ENCODE measurements at places on chromosomes 6 and 20.

DNA sequence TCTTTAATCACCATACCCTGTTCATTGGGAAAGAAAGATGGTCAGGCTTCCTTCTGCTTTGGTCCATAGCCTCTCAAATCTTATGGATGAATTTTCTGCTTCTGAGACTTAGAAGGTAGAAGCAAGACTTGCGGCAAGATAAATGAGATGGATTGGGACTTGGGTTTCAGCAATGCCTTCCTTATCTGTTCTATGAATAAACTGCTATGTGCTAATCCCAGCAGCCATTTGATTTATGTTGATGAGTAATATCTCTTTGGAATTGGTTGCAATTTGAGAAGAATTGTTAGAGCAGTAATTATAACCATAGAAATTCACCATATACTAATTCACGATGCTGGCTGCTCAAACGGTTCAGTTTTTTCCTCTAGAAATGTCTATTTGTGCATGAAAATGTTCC, 48.3 kb downstream of the TXLNB start:
- DNase-seq: no peak

DNA sequence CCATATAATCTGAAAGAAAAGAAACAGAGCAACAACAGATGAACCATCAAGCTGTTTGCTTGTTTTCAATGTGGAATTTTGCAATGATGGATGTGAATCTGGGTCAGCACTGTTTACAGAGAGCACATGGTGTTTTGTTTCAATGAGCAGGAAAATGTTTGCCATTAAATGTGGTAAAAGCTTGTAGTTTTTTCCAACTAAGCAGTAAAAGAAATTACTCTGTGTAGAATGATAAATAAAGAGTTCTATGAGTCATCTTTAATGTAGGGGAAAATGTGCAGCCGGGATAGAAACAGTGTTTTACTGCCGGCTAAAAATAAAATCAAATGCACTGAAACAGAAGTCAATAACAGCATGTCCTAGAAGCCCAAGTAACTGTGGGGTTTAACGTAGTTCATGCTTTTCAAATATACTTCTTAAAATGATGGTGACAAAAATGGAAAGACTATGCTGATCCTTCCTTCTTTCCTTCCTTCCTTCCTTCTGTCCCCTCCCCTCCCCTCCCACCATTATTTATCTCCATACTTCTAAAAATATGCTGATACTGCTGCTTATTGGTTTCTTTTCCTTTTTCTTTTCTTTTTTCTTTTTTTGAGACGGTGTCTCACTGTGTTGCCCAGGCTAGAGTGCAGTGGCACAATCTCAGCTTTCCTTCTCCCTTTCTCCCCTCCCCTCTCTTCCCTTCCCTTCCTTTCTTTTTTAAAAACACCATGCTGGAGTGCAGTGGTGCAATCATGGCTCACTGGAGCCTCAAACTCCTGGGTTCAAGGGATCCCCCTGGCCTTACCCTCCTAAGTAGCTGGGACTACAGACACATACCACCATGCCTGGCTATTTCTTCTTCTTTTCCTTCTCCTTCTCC, 6.3 kb upstream of the NAA20 start:
- DNase-seq: no peak

DNA sequence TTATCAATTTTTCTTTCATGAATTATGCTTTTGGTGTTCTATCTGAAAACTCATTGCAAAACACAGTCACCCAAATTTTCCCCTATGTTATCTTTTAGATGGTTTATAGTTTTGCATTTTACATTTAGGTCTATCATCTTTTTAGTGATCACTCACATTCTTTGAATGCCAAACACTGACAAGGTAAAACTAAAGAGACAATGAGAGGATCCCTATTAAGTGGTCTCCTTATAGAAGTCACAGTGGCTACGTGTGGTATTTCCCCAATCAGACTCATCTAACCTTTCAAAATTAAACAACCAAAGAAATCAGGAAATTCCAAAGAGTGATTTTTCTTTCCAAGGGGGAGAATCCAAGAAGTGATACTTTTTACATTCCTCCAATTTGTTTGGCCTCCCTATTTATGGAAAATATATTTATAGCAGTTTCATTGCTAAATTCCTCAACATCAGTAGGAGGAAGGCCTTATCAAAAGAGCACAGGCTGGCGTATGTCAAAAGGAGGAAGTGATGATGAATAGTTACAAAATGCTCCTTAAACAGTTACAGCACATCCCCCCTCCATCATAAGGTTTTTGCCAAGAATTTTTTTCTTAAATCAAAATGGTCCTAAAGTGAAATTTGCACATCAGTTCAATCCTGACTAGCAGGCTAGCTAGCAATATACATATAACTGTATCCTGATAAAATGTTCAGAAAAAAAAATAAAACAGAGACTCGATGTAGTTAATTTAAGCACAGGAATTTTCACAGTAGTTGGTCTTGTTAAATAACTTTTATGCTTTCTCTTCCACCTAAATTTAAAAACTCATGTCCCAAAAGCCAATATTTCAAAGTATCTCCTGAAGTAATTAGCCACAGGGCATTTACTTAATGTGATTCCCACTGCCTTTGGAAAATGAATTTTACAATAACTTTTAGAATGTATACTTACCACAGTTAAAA, 76.2 kb upstream of the IPCEF1 start:
- no peak for DNase-seq

DNA sequence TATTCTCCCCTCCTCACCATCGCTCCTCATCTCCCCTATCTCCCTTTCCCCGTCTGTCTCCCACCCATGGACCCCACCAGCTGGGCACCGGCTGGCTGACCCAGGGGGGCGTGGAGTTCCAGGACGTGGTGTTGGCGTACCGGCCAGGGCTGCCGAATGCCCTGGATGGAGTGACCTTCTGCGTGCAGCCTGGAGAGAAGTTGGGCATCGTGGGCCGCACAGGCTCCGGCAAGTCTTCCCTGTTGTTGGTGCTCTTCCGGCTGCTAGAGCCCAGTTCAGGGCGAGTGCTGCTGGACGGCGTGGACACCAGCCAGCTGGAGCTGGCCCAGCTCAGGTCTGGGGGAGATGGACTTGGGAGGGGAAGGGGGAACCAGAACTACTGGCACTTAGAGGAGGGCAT, 7.7 kb downstream of the DLK2 start:
- DNase-seq: no peak

DNA sequence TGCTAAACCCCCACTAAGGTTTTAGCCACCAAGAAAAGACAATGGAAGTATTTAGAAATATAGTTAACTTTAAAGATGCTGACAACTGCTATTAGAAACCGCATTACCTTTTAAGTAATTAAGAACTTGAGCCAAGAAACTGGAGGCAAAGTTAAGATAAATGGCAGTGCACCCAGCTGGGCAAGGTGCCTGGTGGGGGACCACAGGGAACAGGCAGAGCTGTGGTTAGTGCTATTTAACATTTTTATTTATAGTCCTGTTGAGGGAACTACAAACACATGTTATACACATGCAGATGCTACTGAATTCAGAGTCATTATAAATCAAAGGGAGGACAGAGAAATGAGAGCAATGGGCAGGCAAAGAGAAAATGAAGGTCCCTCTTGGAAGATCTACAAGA, 447.9 kb downstream of the TFAP2B start:
- DNase-seq: no peak

DNA sequence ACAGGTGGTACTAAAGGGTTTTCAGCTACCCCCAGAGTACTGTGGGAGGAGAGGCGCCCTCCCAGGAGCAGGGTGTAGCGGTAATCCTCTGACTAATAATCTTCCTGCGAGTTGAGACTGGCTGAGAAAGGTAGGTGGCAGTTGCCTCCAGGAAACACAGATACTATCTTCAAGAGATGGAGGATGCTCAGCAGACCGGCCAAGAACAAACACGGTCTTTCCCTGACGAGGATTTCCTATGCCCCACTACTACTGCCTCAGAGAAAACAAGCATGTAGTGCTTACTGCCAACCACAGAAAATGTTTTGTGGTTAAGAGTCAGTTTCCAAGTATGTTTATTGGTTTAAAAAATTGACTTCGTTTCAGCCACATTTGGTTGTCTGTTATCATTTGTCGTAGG, 26.8 kb downstream of the C6orf89 start:
- DNase-seq: no peak

GRCh38 chr6:5333658-5334057, 72.3 kb downstream of the FARS2 start:
- DNase-seq: no peak

- DNase-seq: peak; percentile 16
These were observed 31.1 kb downstream of the EPM2A start for GRCh38 chr6:145704143-145704781.

- DNase-seq: no peak
These were observed 168.3 kb upstream of the JAG1 start for GRCh38 chr20:10842116-10842515.

DNA sequence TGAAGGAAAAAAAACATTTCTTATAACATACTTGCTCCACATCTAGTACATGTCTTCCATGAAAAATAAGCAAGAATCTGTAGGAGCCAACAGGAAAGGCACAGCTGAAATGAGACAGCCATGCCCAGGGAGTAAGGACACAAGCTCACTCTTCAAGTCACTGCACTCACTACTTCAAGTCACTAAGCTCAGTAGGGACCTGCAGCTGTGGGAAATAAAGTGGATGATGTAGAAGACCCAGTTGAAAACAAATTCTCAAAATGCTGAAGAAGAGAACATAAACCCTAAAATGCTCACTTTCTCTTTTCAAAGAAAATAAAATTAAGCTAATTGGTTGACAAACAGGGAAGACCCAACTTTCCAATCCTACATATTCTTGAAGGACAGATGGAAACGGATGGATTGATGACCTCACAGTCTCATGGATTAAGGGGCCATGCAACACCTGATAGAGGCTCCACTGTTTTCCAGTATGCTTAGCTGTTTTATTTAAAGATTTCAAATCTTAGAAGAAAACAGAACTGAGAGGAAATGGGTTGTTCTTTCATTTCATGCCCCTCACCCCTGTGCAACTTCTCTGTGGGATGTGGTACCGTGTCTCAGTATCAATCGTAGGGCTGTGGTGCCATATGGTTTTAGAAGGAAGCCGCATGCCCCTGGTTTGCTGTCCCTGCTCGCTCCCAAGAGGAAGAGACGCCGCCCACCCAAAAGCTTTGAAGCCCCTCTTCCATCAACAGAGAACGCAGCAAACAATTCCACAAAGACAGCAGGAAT, 133.3 kb downstream of the WDR27 start:
- DNase-seq: no peak

DNA sequence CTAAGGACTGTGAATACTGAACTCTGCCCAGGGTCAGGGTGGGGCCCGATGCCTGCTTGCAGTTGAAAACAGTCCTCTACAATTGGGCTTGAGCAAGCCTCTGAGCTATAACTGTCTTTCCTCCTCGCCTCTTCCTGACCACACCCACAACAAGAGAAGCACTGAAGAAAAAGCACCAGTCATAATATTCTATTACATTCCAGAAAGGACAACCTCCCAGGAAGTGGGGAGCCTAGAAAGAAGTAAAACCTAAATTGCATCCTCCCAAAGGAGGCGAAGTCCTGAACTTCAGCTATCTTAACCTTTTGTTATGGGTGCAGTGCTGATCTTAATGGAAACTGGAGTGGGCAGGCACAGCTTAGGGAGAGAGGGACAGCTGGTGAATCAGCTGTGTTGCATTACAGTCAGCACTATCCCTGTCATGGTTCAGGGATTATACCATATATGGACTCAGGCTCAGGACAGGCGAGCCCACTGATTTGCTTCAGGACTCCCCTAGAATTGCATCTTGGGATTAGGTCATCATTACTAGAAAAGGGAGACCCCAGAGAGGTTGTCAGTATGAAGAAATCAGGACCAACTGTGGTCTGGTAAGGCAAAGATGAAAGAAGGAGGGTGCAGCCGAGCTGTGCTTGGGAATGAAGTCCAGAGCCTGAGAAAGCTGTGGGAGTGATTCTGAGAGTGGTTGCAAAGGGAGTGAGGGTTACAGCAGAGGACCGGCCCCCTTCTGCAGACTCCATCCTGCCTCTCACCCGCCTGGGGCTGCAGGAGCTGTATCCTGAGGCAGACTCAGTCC, 18.3 kb upstream of the TRAM2 start:
- peak; percentile 93 for DNase-seq

GRCh38 chr6:80508885-80509630, 402.6 kb downstream of the BCKDHB start:
- DNase-seq: no peak

DNA sequence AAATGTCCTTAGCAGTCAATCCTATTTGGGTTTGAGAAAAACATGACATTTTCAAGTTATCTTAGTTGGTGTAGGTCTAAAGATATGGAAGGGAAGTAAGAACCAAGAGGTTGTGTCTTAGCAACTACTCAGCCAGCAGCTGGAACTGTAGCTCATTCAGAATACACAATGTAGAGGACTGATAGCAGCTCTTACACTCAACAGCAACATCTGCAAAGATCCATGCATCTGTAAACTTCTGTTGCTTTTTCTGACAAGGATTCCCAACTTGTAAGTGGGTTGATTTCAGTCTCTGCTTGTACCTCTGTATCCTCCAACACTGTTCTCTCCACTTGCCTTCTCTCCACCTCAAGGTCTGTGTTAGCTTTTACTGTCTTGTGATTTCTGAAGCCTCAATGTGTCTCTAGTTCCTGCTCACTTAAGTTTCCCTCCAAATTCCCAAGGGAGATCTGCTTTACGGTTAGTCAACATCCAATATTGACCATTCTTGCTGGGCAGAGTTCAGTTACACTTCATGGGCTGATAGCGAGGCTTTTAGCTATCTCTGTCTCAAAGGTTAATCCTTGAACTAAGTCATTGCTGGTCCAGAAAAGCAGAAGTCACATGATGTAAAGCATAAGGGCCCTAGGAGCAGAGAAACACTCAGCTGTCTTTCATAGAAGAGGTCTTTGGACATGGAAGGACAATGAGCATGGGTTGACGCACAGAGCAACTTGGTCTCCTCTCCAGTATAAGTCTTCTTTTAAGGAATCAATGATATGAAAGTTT, 71.6 kb upstream of the LGSN start:
- no peak for DNase-seq

DNA sequence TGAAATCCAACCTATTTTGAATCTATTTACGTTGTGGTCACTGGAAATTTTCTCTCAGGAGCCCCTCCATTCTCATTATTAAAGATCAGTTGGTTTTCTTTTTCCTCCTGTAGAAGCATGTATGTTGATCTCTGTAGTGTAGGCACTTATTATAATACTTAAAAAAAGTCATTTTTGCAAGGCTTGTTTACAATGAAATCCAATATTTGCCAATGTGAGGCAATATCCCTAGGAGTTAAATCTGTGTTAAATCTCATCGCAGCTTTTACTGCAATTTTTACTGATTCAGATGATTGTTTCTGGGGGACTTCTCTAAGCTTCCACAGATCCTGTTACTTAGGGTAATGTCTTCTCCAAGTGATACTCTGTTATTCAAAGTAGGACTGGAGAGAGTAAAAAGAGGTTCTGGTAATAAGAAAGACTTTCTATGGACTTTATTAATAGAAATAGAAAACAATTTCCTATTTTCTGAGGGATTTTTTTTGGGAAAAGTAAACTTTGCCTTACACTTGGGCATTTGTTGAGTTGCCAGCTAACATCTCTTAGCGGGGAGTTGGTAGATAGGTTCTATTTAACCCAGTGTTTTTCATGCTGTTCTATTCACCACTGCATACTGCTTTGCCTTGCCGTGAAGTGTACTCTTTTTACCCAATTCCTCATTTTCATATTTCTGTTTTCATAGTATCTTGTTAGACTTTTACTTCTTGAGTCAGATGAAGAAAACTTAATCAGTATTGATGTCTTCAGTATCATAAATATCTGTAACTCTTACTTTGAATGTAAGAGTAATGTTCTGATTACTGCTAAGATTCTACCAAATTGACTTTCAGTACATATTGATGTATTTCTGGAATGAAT, 48.6 kb downstream of the CDKAL1 start:
- DNase-seq: no peak

All from tongue (tissue), 3 donors.